ENCODE measurements at places on chromosomes 16 and 17.
A peak's percentile ranks its signal among the peaks of the same experiment; 100 is the strongest.

- no peak for DNase-seq
These were observed 22.3 kb downstream of the GAN start for GRCh38 chr16:81337097-81337496.

DNA sequence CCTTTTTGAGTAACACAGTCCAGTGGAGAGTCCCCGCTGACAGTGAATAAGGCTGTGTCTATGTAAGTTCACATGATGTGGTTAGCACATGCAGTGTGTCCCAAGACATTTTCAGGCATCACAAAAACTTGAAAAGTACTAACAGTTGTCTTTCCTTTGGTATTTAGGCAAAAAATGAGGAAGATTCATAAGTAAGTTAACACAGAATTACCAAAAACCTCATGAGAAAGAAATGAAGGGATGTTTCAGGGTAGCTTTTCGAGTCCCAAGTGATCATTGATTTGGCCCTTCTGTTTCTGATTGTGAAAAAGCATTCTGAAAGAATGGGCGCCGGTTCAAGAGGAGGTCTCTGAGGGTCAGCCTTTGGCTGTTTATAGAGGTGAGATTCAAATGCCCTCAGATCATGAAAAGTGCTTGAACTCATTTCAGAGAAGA, 529 bp upstream of the ASPA start:
- DNase-seq: no peak

- no peak for DNase-seq
These were observed 153.5 kb downstream of the VPS53 start for GRCh38 chr17:561116-561515.

- DNase-seq: no peak
These were observed 7.0 kb upstream of the SLFN5 start for GRCh38 chr17:35235917-35236316.

DNA sequence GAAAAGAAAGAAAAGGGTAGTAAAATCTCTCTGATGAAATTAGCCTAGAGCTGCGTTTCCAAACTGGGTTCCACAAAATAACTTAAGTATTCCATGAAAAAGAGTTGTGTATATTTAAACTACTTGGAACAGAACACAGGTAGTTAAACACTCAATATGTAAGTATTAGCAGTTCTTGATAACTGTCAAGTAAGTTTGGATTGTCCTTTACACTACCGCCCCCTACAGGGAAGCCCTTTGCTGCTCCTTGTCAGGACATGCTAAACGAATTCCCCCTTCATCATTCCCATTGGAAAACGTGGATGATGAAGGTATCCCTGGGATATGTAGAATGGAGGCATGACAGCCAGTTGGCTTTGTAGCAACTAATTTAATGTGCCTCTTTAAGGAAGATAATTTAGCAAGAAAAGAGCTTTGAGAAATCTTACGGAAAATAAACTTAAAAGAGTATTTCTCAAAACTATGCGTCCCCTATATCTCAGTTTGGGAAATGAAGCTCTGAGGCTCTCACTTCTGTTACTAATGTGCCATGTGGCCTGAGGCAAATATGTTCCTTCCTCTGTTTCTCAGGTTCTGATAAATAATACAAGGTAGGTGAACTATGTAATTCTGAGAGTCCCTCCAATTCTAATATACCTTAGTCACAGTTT, 18.8 kb downstream of the NCBP3 start:
- DNase-seq: peak; percentile 5

- DNase-seq: no peak
These were observed 53.8 kb upstream of the TAC4 start for GRCh38 chr17:49901460-49902331.

DNA sequence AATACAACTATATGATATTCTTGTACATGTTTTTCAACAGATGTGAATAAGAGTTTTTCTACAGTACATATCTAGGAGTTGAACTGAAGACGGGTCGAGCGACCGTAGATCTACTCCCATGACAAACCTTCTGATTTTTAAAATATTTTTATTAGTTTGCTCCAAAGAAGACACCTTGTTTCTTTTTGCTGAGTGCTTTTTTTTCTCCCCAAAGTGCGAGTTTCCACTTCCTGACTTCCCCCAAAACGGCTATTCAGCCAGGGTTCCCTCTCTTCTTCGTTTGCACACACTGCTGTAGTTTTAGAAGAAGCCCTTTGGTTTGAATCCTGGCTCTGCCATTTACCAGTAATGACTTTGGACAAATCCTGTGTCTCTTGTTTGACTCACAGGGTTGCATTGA, 241.7 kb upstream of the MAF start:
- DNase-seq: no peak

DNA sequence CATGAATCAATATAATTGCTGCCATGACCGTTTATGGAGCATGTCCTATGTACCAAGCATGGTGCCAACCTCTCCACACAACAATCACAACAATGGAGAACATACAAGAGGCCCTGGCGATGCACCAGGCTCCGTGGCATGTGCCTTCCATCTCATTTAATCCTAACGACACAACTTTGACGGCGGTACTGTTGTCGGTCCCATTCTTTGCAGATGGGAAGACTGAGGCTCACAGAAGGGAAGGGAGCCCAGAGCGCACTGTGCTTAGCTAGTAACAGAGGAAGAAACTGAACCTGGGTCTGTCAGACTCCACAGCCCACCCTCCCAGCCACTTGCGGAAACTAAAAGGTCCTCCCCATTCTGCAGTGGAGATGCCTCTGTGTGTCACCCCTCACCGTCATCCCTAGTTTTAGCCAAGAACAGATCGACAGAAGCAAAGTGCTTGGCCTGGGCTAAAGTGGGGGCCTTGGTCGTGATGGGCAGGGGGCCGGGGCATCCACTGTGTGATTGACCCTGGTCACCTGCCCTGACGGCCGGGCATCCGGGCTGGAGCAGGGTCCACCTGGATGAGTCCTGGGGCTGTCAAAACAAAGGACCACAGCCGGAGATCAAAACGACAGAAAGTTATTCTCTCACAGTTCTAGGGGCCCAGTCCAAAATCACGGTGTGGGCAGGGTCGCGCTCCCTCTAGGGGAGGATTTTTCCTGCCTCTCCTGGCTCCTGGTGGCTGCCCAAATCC, 183.9 kb downstream of the C16orf95 start:
- DNase-seq: no peak

DNA sequence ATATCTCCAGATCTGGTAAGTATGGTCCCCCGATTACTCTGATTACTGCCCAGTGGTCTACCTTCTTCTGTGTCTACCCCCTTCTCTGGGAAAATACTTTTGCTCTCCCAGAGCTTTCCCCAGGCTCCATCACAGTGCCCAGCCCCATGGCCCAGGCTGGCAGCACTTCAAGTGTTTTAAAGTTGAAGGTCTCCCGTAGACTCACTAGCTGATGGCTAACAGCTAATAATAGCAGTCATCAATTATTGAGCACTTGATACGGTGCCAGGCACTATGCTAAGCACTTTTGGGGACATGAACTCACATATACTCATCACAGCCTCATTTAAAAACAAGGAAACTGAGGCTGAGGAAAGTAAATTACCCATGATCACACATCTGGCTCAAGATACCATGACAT, 33.4 kb downstream of the DCUN1D3 start:
- no peak for DNase-seq

DNA sequence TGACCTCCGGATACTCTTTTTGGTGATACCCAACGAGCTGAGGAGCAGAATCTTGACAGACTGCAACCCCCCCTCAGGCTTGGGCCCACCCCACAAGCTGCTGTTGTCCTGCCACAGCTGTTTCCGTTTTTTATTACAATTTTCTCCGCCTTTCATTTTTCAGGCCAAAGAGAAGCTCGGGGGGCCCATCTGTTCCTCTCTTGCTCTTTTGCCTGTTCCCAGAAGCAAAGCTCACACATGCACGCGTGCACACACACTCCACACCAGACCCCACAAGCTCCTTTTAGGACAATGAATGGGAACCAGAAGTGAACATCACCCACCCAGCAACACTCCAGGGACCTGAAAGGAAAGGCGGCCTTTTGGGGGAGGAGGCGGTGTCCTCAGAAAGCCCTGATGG, 16.3 kb downstream of the SOX9 start:
- DNase-seq: no peak

GRCh38 chr17:64658931-64659330, 3.2 kb downstream of the SMURF2 start:
- no peak for DNase-seq

DNA sequence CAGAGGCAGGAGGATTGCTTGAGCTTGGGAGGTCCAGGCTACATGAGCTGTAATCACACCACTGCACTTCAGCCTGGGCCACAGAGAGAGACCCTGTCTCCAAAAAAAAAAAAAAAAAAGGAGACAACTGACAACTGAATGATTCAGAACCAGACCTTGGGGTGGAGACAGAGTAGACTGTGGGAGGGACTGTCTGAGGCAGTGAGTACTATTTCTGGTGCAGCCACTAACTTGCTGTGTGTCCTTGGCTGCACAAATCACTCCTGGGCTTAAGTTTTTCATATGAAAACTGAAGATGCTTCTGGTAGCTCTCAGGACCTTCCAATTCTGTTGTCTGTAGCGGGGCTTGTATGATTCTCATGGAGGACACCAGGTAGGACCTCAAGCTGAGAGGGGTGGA, 5.8 kb downstream of the ASB16 start:
- no peak for DNase-seq

DNA sequence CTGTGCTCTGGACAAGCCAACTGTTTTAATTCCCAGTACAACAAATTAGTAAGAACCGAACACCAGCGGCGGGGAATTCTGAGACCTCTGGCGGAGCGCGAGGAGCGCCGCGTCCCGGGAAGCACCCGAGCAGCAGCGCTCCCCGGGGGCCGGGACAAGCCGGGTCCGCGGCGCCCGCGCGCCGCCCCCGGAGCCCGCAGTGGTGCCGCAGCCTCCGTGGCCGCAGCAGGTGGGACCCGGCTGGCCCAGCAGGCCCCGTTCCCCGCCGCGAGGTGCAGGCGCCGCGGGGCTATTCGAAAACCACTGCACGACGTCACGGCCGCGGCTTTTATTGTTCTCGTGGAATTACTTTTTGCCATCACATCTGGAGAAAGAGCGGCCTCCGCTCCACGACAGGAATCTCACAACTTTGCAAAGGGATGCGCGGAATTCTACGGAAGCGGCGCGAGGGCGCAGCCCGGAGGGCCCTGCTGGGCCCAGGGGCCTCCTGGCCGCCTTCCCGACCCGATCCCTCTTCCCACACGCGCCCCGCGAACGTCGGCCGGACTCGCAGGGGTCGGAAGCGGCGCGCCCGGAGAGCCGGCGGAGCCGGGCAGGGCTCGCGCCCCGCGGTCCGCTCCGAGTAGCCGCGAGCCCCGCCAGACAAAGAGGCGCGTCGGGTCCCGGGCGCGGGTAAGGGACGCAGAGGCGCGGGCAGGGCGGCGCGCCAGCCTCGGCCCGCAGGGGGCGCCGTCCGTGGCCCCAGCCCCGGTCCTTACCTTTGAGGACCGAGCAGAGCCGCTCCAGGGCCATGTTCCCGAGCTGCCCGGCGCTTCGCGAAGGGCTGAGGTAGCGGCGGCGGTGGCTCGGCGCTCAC, 696 bp downstream of the NETO2 start:
- DNase-seq: peak; percentile 14

DNA sequence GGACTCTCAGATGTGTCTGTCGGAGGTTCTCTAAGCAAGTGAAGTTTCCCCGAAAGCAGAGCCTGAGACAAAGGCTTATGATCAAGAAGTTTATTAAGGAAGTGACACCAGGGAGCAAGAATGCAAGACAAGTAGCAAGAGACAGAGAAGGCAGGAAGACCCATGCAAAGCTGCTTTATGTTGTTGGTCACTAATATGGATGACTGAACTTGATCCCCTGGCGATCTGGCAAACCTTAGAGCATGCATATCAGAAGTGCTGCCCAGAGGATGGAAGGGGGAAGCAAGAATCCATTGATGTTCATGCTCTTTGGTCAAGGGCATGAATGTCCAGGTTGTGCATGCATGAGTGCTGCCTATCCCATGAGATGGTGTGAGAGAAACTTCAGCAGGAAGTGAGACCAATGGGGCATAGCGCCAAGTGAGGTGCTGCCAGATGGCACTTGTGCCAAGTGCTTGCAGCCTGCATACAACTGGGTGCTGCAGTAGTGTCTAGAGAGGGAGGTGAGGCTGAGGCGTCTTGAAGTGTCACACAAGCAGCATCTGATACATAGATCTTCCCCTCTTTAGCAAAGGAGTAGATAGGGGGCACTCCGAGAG, 176.5 kb downstream of the SALL1 start:
- DNase-seq: no peak

- peak; percentile 93 for DNase-seq
These were observed 11.7 kb upstream of the ATP2C2 start for GRCh38 chr16:84356591-84357116.

DNA sequence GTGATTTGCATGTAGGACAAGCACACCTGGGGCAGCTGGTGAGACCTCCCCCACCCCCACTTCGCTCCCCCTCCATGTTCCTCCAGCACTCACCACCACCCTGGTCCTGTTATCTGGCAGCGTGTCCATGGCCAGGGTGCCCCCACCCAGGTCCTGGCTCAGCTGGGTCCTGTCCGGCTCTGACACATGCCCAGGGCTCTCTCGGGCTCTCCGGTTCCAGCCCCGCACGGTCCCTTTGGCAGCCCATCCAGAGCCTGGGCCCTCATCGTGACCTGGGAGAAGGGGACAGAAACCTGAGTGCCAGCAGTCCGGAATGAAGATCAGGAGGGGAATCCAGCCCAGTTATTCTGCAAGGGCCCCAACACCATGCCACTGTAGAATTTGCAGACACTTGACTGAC, 11.9 kb downstream of the PLXDC1 start:
- no peak for DNase-seq

- DNase-seq: no peak
These were observed 41.8 kb downstream of the CYB5D2 start for GRCh38 chr17:4184811-4185210.

DNA sequence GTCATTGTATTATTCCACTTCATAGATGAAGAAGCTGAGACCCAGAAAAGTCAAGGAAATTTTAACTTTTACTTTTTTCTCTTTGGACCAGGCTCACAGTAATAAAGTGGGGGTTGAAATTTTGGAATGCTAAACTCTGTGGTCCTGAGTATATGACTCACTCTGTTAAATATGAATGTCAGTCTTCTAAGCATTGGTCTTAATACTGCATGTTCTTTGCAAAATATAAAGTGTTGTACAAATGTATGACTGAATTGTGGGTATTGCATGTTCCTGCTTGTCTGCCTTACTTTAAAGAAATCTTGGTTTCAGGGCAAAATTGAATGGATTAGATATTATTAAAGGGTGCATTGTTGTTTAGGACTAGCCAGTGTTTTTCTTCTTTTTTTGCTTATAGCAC, 950.8 kb upstream of the GOT2 start:
- no peak for DNase-seq

GRCh38 chr16:1470481-1471251, 4.2 kb downstream of the CLCN7 start:
- no peak for DNase-seq

DNA sequence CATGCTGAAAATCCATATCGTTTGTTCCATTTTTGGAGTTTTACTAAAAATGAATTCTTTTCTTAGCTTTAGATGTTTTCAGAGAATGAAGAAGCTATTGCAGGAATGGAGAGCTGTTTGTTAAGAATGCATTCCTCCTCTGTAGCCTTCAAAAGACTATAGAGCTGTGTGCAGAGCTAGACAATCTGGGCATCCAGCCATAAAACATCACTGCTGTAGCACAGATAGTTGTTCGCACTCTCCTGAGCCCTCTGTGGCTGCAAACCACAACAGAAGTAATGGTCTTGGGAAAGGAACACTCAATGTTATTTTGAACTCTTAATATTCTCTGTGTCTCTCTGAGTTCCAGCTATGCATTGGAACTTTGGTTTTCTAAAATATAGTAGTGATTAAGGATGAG, 4.9 kb downstream of the TNRC6C start:
- peak; percentile 22 for DNase-seq

GRCh38 chr16:23847948-23848347, 12.2 kb downstream of the PRKCB start:
- no peak for DNase-seq
